Cortex of kidney (tissue), 1 donor: ENCODE measurements at places on chromosomes 3 and 15.

DNA sequence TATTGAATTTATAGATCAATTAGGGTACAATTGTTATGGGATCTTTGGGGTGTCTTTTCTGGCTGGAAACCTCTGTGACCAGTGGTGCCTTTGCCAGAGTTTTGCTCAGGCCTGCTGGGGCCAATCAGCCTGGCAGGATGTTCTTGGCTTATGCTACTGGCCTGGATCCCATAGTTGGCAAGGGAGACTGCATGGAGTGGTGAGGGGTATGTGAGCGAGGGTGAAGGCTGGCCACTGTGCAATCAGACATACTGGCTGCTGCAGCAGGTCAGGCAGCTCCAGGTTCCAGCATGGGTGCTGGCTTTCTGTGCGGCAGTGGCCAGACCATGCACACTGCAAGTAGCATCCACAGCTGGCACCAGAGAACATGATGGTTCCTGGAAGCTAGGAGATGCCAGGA lies 1053.2 kb upstream of the GBE1 start:
- no peak for DNase-seq

DNA sequence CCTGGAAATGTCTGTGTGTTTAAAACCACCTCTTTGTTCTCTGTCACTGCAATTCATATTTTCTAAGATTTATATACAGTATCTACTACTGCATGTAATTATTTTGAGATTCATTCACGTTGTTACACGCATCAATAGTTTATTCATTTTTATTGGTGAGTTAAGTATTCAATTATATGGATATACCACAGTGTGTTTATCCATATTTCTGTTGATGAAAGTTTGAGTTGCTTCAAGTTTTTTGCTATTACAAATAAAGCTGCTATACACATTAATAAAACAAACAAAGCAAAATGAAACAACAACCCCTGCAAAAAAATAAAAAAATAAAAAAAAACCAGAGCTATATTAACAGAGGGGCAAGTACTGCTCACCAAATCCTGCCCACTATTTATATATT lies 122.3 kb downstream of the NR2E3 start:
- DNase-seq, result no peak

DNA sequence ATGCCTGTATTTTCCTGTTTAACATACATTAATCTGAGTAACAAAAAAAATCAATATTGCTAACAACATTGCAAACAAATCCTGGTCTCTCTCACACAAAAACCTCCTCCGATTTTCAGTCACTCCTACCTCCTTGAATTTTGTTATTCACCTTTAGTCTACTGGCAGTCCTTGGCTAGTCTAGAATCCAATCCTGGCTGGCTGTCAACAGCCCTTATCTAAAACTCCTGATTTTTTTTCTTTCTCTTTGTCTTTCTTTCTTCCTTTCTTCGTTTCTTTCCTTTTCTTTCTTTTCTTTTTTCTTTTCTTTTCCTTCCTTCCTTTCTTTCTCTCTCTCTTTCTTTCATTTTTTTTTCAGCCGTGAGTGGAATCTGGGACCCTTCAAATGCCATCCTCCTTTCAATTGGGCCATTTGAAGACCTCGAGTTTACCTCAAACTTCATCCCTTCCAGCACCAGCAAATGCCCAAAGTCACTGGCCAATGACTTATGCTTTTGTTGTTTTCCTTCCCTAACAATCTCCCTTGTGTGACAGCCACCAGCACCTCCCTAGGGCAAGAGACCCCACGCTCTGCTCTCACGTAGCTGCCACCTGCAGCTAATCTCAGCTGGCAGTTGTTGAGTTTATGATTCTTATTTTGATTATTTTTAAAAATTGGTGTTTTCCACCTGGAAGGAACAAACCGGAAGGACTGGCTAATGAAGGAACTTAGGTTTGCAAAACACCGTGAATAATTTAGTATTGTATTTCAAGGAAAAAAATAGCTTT lies 6.8 kb upstream of the ONECUT1 start:
- no peak for DNase-seq

DNA sequence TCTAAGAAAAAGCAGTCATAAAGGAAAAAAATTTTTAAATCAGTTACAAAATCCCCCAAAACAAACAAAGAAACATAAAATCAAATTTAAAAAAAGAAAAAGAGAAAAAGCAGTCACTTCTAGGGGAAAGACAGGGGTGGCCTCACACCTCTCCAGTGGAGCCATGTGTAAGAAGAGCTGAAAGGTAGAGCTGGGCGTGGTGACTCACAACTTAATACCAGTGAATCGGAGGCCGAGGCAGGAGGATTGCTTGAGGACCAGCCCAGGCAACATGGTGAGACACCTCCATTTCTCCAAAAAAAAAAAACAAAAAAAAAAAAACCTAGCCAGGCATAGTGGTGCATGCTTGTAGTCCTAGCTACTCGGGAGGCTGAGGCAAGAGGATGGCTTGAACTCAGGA lies 14.7 kb downstream of the MESD start:
- DNase-seq, result no peak

DNA sequence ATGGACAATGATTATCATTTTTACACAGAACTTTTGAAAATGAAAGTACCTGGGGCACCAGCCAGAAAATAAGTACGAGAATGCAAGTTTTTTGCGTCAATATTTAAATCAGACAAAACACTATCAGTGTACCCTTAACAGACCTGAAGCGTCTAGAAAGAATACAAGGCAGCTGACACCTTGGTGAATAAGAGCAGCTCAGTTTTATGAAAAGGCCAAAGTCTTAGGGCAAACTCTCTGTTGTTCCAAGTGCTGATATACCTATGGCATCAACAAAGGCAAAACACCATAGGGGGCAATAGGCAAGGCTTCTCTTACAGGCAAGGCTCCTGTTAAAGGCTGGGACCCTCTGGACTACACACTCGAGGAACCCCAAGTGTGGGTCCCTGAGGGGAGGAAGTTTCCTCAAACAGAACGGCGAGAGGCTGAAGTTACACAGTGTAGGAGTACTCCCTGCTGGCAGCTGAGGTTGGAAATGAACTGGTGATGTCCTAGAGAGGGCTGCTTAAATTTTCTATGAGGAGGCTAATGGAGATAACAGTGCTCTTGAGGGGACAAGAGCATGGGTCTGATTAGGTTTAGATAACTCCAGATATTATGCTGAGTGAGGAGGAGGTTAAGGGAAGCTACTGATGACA lies 291.0 kb downstream of the TIGIT start:
- DNase-seq, result no peak

- no peak for DNase-seq
Measured at GRCh38 chr3:18233987-18234716, 191.0 kb downstream of the SATB1 start.

- DNase-seq, result no peak
Measured at GRCh38 chr3:16406166-16406565, 107.3 kb downstream of the RFTN1 start.

DNA sequence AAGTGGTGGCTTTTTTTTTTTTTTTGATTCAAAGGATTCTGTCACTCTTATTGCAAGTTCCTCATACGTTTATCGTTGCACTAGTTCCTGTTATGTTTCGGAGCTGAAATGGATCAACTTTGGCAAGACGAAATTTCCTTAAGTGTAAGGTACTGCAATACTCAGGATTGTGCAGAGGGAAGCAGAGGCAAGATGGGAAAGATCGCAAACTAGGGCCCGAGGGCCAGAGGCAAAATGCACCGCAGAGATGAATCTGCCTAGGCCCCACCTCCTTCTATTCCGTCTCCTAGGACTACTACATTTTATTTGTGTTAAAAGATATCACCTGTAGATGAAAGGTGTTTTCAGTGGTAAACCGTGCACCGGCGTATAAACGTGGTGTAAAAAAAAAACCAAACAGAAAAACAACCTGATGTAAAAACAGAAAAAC lies 331 bp downstream of the RNU6-1 start:
- DNase-seq, result no peak

DNA sequence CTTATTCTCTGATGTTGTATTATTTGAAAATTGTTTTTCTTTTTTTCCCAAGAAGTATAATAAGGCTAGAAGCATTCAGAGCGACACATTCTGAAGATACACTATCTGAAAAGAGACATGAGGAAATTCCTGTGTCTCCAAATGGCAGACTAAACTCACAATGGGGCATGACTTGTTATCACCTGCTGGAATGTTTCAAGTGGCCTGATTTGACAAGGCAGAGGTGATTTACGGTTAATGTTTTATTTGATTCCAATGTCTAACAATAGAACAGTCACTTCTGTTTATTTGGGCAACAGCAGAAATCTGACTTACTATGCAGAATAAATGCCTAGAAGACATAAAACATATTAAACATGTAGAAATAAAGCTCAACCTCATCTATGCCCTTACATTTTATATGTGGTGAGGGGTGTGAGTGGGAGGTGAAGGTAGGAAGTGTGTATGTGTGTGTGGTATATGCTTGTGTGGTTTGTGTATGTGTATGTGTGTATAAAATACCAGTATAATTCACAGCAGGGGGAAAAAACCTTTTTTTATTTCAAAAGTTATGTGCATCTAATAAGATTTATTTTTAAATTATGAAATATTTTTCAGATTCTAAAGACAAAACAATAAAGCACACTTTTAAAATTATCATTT lies 1051.7 kb downstream of the ROBO2 start:
- no peak for DNase-seq

- no peak for DNase-seq
Measured at GRCh38 chr3:53109190-53109589, 21.0 kb downstream of the RFT1 start.

GRCh38 chr3:7973006-7973405 lies 528.6 kb upstream of the LMCD1 start:
- no peak for DNase-seq

- DNase-seq, result no peak
Measured at GRCh38 chr3:150760431-150761200, 2.4 kb downstream of the SIAH2 start.

DNA sequence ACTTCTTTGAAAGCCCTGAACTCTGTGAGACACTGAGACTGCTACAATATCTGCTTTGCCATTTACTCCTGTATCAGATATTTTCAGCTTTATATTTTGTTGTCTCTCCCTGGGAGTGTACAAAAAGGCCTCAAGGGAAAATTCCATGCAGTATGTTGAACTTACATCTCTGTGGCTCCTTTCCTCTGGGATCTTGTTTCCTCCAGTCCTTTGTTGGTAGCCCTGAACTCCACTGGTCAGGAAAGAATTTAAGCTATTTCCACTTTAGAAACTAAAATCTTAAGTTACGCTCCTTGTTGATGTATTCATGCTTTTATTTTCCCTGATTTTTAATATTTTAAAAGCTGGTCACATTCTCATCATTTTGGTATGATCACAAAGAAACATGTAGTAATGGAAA lies 277.9 kb downstream of the FHIT start:
- DNase-seq, result no peak

DNA sequence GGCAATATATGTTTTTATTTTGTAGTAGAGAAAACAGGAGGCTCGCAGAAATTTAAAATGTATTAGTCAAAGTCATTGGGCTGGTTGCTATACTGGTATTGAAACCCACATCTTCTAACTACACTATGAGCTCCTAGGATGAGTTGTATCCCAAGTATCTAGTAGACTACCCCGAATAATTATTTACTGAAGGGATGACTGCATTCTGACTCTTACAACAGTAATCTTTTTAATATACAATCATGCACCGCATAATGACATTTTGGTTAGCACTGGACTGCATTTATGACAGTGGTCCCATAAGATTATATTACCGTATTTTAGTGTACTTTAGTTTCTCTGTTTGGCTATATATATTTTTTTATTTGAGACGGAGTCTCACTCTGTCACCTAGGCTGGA lies 15.3 kb downstream of the PIGB start:
- no peak for DNase-seq

DNA sequence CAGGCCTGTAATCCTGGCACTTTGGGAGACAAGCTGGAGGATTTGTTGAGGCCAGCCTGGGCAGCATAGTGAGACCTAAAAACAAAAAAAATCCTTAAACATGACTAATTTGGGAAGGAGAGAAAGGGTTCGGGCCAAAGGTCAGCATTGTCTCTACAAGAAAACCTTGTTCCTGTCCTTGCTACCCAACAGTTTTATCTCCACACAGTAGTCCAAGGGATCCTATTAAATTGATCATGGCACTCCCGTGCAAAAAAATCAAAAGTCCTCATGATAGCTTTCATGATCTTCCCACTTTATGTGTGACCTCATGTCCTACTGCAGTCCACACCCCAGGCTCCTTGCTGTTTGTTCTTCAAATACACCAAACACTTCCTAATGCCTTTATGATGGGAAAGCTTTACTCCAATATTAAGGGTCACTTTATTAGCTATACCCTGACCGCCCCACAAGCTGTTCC lies 4.2 kb downstream of the RPL15 start:
- no peak for DNase-seq

- no peak for DNase-seq
Measured at GRCh38 chr3:181797431-181797830, 85.7 kb downstream of the SOX2 start.

GRCh38 chr15:37765786-37766185 lies 168.7 kb upstream of the TMCO5A start:
- DNase-seq, result no peak

DNA sequence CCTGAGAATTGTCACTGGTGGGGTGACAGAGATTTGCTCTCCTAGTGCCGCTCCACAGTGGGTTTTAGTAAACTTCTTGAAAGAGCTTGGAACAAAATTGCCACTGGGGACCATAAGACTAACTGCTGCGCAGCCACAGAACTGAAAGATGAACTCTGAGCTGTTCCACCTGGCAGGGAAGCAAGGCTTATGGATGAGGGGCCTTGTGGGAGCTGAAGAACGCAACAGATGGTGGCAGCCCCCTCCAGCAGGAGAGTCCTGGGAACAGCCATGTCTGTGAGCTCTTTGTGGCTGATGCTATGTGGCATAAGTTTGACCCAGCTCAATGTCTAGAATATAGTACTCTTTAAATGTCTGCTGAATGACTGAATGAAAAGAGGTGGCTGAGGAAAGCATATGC lies 66.8 kb upstream of the C2CD4B start:
- no peak for DNase-seq

DNA sequence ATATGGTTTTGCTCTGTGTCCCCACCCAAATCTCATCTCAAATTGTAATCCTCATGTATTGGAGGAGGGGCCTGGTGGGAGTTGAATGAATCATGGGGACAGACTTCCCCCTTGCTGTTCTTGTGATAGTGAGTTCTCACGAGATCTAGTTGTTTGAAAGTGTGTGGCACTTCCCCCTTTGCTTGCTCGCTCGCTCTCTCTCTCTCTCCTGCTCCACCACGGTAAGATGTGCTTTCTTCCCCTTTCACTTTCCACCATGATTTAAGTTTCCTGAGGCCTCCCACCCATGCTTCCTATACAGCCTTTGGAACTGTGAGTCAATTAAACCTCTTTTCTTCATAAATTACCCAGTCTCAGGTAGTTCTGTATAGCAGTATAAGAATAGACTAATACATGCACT lies 60.7 kb downstream of the GSK3B start:
- DNase-seq, result no peak
